Fibroblast of skin of back (primary cell): ENCODE measurements at places on chromosomes 13 and 19.

DNA sequence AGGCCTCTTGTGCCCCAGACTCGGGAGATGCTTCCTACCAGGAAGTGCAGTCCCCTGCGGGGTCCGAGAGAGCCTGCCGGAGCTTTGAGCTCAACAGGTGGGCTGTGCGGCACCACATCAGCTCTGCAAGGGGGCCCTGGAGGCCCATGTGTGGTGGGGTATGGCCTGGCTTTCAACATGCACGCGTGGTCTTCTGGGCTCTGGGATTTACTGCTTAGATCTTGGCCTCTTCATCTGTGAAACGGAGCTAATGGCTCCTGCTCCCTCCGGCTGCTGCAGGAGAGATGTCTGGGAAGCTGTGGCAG lies 18.0 kb downstream of the NDUFB7 start:
- no peak for DNase-seq

GRCh38 chr13:82829040-82829439 lies 1053.2 kb downstream of the SLITRK1 start:
- no peak for DNase-seq

- no peak for DNase-seq
These were observed 815.9 kb downstream of the PCDH9 start for GRCh38 chr13:66414066-66414800.

DNA sequence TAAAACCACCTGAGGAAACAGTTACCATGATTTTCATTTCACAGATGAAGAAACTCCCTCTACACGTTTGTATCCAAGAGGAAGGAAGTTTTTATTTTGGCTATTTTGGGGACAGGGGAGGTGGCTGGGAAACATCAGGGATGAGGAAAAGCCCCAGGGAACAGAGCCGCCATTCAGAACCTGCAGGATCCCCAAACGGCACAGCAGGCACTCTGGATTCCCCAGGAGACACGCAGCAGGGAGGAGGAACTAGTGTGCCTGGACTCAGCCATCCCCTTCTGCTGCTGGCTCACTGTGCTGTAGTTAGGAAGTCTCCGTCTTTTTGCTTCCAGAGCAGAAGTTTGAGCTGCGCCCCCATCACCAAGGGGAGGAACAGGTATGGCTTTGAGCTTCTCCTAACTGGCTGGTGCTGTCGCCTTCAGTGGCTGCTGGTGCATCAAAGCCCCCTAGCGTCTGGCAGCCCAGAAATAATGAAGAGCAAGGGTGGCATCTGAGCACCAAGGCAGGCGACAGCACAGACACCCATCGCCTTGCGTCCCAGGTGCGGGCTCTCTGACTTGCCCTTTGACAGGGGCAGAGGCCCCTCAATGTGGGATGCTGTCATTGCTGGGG lies 4.2 kb downstream of the NAPA start:
- no peak for DNase-seq
